Left forelimb (tissue), 1 donor: ENCODE measurements at places on chromosomes 6 and 20.
A peak's percentile ranks its signal among the peaks of the same experiment; 100 is the strongest.

GRCh38 chr20:52610749-52611148 is 361.4 kb upstream of the TSHZ2 start:
- DNase-seq, result no peak

DNA sequence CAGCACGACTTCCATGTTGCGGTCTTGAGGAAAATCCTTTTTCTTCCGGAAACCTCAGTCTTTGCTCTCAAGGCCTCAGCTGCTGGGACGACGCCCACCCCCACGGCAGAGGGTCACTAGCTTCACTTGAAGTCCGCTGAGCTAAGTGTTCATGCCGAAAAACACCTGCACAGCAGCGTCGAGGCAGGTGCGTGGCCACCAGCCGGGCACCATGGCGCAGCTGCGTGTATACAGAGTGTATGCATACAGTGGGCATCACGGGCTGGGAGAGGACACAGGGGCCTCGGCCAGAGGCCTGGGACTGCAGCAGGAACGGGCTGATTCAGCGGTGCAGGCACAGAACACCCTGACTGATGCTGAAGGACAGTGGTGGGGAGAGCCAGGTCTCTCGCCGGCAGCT is 20.1 kb downstream of the KCNQ2 start:
- DNase-seq, result no peak

- peak; percentile 48 for DNase-seq
Observed at GRCh38 chr20:57654998-57655808, 35.0 kb upstream of the ZBP1 start.

- no peak for DNase-seq
Observed at GRCh38 chr6:108145639-108146038, 20.2 kb upstream of the NR2E1 start.

GRCh38 chr6:13327691-13328075 is 654 bp downstream of the TBC1D7 start:
- no peak for DNase-seq

- no peak for DNase-seq
Observed at GRCh38 chr6:74925683-74926082, 280.2 kb downstream of the COL12A1 start.

- DNase-seq, result no peak
Observed at GRCh38 chr6:129041563-129041962, 158.6 kb downstream of the LAMA2 start.

GRCh38 chr20:21101932-21102575 is 4.1 kb downstream of the LINC00237 start:
- DNase-seq, result no peak

DNA sequence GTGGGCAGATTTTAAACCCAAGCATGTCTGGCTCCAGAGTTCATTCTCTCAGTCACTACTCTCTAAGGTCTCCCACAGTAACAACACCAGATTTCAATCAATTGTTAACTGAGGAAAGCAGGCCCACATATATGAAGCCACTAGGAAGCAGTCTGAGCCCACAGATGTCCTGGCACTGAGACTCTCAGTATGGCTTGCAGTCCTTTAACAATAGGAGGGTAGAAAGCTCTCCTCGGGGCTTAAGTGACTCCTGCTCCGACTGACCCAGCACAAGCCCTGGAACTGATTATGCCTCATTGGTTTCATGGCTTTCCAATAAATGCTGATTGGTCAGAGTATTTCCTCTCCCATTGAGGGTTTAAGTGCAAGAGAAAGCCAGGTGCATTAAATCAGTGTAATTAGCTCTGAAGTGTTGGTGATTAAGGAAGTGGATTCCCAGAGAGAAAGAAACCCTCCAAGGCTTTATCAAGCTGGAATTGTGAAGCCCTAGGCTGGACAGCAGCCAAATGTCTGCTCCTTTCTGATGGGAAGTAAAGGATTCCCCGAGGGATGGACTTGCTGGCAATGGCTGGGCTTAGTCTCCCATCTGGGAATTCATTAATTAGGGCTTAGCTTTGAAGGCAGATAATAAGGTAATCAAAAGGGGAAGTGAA is 76.6 kb upstream of the PROKR2 start:
- no peak for DNase-seq

DNA sequence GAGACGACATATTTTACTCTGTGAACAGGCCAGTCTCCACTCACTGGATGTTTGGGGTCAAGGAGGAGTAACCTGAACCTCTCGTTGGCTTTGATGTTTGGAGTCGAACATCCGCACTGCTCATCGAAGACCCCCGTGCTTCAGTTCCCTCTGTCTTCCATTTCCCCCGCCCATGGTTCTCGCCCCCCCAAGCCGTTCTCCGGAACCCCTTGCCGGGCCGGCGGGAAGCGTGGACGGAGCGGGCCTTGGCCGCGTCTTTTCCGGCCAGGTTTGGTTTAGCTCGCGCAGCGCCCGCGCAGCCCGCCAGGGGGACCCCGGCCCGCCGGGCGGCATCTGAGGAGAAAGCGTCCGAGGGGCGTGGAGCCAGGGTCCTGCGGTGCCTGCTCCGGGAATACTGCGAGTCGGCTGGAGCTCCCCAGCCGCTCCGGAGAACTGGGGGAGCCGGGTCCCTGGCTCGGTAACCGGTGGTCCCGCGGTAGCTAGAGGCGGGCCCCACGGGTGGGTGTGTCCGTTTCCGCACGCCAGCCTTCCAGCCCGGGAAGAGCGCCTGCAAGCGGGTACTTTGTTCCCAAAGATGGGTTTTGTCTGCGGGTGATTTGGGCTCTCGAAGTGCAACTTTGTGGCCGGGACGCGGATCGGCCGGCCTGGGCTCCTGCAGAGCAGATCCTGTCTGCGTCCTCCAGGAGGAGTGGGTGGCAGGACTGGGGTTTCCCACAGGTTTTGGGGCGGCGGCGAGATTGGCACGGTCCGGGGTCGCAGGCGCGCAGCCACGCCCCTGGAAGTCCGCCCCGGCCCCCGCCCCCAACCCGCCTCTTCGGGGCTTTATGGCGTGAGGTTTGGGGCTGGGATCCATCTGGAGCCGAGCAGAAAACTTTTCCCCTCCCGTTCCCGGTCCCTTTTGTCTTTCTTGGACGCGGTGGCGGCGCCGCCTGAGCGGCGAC is at the start of gene TMEM200A:
Gene TMEM200A (plus strand): TSS at position 852 of the 941 bp plus-strand sequence. CDS start 74,406 bp downstream, outside the sequence.
- DNase-seq, result peak; percentile 86

- DNase-seq, result no peak
Observed at GRCh38 chr6:81896525-81897503, 144.3 kb upstream of the TENT5A start.

DNA sequence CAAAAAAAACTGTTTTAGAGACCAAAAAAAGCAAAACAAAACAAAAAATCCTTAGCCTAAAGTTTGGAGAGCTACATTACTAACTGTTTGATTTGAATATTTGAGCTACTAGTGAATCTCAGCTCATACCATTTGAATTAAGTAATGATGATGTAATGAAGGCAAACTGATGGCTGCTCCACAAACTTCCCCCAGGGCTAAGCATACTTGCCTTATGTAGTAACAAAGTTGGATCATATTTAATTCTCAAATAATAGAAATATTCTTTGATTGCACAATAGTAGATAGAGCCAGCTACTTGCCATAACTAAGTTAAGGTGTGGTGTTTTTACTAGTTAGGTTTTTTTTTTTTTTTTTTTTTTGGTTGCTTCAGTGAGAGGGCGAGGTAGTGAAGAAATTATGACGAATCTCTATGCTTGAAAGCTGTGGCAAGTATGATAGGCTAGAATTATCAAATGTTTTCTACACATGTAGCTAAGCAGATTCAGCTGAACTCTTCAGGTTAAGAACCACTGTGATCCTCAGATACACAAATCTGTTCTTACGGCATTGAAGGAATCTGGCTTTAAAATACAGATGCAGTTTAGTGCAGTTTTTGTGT is 2.9 kb downstream of the RAB32 start:
- DNase-seq, result no peak

DNA sequence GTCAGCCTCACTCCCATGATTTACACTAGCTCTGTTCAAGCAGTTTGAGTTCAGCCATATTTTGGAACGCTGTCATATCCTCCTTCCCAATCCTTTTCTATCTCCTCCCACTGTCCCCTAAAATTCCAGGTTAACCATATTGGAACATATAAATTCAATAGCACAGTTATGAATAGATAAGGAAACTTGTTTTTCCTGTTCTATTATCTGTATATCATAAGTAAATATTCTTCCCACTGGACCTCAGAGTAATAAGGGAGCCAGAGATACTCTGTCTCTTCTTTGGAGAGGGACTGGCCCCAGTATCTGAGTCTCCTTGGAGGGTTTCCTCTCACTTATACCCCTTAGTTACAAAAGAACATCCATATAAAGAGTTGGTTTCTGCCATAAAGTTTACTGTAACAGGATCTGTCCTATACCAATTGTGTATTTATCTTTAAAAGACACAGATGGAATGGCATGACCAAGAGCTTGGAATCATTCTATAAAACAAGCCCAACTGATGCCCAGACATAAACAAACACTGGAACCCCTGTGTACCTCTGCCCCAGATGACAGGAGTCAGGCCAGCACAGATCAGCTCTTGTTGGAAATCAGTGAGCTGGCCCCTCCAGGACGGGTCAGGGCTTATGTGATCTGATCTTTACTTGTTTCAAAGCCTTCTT is 67.1 kb downstream of the EPB41L2 start:
- DNase-seq, result no peak

GRCh38 chr6:33869826-33870423 is 66.1 kb upstream of the MLN start:
- no peak for DNase-seq

DNA sequence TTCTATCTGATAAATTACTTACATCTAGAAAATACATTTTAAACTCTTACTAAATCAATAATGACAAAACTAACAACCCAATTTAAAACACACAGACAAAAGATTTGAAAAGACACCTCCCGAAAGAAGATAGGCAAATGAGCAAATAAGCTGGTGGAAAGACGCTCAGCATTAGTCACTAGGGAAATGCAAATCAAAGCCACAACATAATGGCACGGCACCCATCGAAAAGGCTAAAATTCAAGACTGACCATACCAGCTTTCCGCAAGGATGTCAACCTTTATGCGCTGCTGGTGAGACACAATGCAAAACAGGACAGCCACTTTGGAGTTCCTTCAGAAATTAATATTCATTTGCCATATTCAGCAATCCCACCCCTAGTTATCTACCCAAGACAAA is 25.9 kb downstream of the TAF4 start:
- DNase-seq, result no peak

DNA sequence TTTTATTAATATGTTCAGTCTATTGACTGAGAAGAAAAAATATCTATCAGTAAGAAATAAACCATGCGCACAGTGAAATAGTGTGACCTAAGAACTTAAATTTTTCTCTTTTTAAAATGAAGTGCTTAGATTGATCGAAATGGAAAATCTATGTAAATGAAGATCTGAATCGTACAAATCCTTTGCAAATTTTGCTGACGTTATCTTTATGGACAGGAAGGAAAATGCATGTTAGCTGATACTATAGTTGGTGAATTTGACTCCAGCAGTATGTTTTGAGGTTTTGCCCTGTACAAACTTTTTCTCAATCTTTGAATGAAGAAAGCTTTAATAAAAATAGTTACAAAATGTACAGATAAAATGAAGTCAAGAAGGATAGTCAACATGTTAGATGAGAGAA is 82.9 kb downstream of the NRN1 start:
- no peak for DNase-seq

GRCh38 chr6:117530467-117531242 is 48.2 kb downstream of the DCBLD1 start:
- DNase-seq, result no peak

- no peak for DNase-seq
Observed at GRCh38 chr6:42604150-42604549, 40.3 kb downstream of the UBR2 start.

DNA sequence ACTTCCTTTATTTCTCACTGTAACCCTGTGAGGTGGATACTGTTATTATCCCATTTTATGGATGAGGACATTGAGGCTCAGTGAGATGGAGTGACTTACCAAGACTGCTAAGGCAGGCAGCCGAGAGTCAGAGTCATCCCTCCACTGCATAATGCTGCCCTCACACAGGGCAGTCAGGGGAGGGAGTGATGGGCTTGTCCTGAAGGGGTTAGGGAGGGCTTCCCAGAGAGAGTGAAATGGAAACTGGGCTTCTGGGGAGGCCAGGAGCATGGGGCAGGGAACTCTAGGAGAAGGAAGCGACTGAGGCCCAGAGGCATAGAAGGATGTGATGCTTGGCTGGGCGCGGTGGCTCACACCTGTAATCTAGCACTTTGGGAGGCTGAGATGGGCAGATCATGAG is 31.1 kb downstream of the TM9SF4 start:
- no peak for DNase-seq

GRCh38 chr6:79465381-79465780 is 71.8 kb downstream of the LCA5 start:
- no peak for DNase-seq

- DNase-seq, result no peak
Observed at GRCh38 chr20:7985916-7986315, 33.6 kb downstream of the TMX4 start.

GRCh38 chr6:12472601-12473038 is 182.5 kb downstream of the EDN1 start:
- DNase-seq, result no peak

DNA sequence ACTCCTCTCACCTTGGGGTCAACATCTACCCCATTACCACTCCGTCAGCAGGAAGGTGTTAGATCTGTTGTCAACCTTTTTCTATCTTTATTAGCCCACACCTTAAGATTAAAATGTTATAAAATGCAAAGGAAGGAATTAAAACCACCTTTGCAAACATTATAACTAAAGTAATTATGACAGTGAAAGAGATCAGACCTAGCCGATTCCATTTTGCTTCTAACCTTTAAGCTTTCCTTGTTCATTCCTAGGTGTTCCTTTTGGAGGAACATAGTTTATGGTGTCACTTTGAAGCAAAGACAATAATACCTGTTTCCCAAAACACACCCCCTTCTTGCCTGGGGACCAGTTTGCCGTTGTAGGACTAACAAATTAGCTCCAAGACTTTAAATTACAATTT is 1223.0 kb upstream of the ADGRB3 start:
- DNase-seq, result no peak

GRCh38 chr6:111552241-111552744 is 53.4 kb downstream of the TRAF3IP2 start:
- peak; percentile 88 for DNase-seq

- no peak for DNase-seq
Observed at GRCh38 chr6:14985366-14985765, 260.5 kb upstream of the JARID2 start.

DNA sequence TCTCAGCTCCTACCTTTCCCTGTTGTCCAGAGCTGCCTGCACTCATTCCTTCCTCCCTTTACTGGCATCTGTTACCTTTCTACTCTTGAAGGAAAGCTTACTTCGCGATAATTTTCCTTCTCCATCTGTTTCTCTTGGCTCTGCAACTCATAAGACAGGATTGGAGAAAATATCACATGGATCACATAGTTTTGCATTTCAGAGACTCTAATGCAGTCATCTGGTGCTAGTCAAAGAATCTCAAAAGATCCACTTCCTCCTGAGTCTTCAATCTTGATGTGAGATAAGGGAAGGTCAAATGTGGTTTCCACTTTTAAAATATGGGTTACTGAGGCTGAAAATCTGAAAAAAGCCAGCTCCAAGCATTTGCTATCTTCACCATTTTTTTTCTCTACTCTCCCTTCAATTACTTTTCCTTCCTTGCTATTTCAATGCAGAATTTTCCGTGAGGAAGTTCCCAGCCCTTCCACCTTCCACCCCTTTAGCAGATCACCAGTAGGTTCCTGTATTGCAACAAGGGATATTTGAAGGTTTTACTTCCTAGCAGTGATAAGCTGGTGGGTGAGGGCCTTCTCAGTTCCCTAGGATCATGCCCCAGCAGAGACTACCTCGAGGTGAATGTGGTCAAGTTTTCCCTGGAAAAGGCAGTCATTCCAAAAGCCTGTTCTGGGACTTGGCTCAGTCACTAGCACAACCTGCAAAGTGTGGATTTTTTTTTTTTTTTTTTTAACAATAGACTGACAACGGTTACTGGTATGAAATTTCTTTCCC is 62.8 kb upstream of the LRRC1 start:
- DNase-seq, result no peak
